ENCODE measurements at places on chromosomes 6 and 20.

GRCh38 chr6:75530696-75531095 lies 37.1 kb upstream of the FILIP1 start:
- DNase-seq, result no peak

GRCh38 chr20:40606237-40606636 lies 82.8 kb downstream of the MAFB start:
- DNase-seq, result no peak

GRCh38 chr6:160494576-160494975 lies 146.4 kb downstream of the SLC22A3 start:
- no peak for DNase-seq

GRCh38 chr20:48850257-48850976 lies 22.6 kb upstream of the PREX1 start:
- no peak for DNase-seq

DNA sequence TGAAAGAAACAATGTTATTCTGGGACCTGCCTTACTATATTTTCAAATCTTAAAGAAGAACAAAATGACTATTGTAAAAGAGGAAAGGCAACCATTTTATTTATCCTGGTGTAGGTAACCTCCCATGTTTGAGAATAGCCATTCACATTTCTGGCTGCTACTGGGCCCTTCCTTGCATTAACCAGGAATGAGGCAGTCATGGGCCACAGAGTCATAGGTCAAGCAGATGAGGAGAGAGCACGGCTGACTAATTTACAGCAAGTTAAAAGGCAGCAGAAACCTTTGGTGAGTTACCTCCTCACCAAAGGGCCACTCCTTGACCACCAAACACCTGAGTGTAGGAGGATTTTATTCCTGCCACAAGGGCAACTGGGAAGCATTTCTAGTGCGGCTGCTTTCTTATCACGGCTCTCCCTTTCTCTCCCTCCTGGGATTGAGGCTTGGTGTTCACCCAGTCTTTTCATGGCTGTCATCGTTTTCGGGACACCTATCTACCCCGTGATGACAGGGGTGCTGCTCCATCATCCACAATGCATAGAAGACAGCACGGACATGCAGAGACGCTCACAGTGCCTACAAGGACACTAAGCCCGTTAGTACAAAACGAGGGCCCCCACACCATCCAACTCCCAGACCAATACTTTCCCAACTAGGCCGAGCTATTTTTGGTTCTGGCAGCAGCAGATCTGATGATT lies 4.4 kb upstream of the LAMA4 start:
- no peak for DNase-seq

DNA sequence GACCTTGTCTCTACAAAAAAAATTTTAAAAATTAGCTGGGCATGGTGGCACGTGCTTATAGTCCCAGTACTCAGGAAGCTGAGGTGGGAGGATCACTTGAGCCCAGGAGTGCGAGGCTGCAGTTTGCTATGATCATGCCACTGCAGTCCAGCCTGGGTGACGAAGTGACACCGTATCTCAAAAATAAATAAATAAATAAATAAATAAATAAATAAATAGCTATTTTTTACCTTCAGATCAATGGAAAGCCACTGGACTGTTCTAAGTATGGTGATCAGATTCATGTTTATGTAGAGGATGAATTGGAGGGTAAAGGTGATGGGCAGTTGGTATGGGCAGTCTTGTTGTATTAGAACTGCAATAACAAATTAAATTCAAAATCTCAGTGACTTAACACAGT lies 24.0 kb downstream of the DSTN start:
- no peak for DNase-seq

DNA sequence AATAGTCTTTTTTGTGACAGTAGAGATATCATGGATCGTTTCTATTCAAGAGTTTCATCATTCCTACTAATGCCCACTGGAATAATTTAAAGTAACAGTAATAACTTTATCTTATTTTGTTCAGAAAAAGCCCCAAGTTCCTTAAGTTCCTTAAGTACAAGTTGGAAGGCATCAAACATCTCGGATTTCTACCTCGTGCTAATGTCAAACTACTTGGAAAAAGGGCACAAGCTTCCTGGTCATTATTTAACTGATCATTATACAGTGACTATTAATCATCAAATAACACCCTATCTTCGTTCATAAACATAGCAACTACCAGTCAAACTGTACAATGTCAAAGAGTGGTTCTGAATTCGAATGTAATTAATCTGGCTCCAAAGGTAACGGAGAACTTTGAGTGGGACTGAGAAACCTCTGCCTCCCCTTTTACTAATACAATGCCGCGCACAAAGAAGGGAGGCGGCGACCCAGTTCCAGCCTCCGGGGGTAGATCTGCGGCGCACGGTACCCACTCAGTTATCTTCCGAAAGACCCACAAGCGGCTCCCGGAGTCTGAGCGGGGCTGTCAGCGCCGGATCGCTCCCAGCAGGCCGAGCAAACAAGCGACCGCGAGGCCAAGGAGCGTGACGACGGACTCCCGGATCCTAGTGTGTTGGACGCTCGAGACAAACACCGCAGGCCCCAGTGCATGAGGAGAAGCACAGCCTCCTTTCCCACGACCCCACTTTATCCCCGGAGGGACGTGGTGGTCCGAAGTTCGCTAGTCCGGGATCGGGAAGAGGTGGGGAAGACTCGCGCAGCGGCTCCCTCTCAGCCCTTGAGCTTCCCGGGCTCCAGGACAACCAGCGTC lies 716 bp downstream of the SHPRH start:
- DNase-seq, result peak; percentile 49

- DNase-seq, result no peak
These were observed 96.3 kb upstream of the MAFB start for GRCh38 chr20:40785346-40785745.

DNA sequence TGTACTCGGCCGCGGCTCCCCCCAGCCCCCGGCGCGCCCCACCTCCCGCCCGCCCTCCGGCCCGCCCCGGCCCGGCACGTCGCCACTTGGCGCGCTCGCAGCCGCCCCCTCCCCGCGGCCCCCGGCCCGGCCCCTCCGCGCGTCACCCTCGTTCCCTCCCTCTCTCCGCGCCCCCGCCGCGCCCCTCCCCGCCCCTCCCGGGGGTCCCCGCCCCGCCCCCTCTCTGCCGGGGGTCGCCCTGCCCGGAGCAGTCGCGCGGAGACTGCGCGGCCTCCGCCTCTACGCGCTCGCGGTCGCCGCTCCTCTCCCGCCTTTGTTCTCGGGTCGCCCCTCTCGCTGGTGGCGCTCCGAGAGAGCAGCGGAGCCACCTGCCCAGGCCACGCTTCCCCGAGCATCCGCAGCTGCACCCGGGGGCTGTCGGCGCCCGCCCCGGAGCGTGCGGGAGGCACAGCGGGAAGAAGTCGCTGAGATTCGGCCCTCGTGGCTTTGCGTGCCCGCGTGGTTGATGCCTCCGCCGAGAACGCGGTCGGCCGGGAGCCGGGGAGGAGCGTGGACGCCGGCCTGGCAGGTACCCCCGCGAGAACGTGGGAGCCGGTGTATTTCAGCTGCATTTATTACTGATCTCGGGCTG lies at the start of gene PHF10:
Gene PHF10 (minus strand): TSS at position 7 of the 631 bp plus-strand sequence. CDS start 569 bp downstream, outside the sequence.
- DNase-seq, result peak; percentile 47

GRCh38 chr6:89122625-89123024 lies 4.8 kb upstream of the SRSF12 start:
- DNase-seq, result no peak

Measured in dorsolateral prefrontal cortex (tissue), 122 donors.